Left kidney (tissue), 8 donors: ENCODE measurements at places on chromosomes 7 and 10. TPM values are rescaled to one million over a fixed set of nuclear protein-coding genes. Genes with fewer than 3 reads are reported as not detected.

- DNase-seq, result peak; percentile 3
These were observed 135.5 kb downstream of the ZNF22 start for GRCh38 chr10:45136256-45136655.

DNA sequence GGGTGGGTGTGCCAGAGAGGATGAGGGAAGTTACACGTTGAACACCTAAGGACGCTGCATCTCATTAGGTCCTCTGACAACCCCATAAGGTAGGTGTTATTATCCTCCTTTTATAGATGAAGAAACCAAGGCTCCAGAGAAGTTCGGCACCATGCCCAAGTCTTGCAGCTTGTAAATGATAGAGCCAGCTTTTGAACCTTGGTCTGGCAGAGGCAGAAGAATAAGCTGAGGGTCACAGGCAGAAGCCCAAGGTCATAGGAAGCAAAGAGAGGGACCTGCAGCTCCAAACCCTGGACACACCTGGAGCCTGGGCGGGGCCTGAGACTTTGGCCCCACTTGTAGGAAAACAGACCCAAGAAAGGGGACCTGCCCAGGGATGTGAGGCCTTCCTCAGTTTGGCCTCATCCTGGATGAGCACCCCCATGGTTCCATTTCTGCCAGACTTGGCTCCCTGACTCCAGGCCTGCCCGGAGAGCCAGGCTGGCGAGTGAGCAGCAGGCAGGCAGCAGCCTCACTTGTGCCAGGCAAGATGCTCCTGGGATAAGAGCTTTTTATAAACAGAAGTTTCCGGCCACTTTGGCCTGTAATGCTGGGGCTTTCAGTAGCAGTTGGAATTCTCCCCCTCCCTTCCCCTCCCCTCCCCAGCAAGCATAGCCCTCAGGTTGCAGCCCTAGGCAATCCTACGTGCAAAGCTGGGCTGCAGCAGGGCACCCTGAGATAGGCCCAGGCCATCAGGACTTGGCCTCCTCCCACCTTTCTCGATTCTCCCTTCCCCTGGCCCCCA lies 2.4 kb downstream of the KCNH2 start:
- DNase-seq, result no peak

- DNase-seq, result peak; percentile 49
These were observed 155.8 kb downstream of the CHN2 start for GRCh38 chr7:29350351-29350750.

DNA sequence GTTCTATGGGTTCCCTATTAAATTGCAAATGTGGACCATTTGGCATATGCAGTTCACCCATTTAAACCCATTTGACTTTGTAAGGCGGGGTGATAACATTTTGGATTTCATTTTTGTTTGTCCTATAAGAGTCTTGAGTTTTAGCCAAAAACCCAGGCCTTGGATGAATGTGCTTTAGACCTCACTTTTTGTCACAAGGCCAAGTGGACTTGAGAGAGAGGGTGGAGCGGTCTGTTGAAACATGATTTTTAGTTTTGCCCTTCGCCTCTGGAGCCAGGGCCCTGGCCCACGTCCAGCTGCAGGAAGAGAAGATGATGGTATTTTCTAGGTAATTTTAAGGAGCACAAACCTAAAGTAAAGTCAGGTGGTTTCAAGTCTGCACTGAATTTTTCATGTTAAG lies 260.1 kb downstream of the SLC25A13 start:
- DNase-seq, result peak; percentile 30

DNA sequence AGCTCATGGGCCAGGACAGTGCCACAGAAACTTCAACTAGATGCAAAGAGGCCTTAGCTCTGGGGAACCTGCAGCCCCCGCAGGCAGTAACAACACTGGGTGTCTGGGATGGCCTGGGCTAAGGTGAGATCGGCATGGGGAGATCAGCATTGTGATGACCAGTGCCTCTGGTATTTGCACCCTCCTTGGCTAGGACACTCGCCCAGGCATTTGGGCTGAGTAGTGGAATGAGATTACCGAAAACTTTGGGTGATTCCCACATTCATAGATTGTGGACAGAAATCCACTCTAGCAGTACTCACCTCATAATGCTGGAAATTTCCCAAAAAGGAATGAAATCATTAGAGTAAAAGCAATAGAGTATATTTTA lies 70.6 kb upstream of the ZMIZ2 start:
- no peak for DNase-seq

DNA sequence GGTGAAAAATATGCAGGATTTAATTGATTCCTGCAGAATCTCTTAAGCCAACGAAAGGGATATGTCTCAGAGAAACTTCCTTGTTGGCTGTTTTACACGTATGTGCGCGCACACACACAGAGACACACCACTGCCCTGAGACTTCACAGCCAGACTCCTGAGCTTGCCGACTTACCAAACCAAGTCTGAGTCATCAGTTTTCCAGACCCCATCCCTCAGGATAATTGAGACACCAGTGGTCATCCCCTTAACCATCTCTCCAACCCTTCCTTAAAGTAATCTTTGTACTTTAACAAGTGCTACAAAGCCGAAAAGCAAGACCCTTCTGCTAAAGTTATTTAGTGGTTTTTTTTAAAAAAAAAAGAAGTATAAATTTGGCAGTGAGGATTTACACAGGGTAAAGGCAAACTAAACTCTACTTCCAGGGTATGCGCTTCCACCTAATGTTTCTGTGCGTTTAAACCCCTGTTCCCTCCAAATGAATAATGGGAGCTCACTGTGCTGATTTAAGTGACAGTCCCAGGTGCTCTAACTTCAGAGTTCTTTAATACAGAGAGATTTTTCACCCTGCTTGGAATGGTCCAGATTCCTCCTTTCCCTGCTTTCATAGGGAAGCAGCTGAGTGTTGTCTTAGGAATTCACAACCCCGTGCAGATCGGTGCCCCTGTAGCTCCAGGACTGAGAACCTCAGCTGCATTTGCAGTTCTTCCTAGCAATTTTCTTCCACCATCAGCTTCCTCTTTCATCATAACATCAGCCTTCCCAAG lies 198.5 kb downstream of the INHBA start:
- DNase-seq, result no peak

GRCh38 chr10:68784476-68784875 lies 42.9 kb upstream of the STOX1 start:
- no peak for DNase-seq

- DNase-seq, result no peak
These were observed 53.8 kb downstream of the KDM7A start for GRCh38 chr7:140122965-140123364.

DNA sequence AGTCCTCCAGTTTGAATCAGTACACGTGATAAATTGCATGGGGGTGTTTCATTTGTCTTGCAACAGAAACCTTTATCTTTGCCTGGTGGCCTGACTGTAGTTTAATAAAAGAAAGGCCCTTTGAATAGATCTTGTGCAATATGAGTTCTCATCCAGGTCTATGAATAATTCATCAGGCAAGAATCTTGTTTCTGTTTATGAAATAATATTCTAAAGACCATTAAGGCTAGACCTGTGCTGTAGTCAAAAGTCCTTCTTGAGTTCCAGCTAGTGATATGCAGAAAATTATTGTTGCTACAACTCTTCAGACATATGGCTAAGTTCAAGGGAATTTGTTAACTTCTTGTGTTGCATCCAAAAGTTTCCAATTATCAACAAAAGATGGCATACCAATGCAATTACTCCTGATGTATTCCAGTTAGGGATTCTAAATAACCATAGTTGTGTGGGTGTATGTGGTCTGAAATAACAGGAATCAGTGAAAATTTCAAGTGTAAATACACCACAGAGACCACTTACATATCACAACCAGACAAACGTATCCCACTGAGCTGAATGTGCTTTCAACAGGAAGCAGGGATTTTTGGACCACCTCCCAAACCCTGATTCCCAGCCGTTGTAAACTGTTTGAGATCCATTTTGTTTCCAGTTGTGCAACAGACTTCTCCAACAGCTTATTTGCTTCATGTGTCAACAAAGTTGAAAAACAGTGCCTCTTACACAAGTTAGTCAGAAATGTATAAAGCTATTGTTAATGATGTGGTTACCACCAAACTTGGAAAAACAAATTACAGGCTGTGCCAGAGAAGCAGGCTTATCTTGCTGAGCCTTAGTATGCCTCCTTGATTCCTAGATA lies 54.7 kb upstream of the BICC1 start:
- DNase-seq, result no peak

DNA sequence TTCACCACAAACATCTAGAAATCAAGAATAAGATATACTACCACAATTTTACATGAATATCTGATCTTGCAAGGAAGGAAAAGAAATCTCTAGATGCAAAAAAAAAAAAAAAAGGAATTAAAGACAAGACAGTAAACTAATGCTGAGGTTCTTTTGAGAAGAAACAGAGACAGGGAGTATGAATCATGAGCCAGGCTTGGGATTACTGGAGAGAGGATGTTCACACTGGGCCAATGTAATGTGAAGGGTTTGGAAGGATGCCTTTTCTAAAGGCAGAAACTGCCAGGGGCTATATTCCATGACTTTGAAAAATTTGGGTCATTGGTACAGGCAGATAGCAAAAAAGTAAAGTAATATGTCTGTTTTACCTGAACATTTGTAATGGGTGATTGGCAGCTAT lies 573.0 kb upstream of the IGFBP3 start:
- DNase-seq, result no peak

DNA sequence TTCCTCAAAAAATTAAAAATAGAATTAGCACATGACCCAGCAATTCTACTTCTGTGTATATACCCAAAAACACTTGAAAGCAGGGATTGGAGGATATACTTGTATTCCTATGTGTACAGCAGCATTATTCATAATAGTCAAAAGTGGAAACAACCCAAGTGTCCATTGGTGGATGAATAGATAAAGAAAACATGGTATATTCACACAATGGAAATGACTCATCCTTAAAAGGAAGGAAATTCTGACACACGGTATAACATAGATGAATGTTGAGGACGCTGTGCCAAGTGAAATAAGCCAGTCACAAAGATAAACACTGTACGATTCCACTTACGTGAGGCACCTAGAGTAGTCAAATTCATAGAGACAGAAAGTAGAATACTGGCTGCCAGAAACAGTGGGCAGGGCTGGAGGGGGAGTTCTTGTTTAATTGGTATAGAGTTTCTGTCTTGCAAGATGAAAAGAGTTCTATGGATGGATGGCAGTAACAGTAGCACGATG lies 26.6 kb upstream of the KAT6B start:
- DNase-seq, result peak; percentile 34

DNA sequence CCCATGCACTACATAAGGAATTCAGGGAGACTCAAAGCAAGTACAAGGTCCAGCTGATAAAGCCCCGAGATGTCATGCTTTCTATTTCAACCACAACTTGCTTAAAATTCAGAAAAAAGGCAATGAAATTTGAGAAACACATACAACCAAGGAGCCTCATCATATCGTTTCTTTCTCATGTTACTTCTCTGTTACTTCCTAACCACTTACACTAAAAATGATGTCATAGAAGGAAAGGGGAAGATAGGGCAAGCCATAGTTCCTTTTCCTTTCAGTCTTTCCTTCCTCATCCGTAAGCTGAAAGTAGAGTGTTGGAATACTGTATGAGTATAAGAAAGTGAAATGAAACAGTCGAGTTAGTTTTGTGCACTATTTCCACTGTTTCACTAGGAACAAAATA lies 27.9 kb upstream of the CDK14 start:
- no peak for DNase-seq

DNA sequence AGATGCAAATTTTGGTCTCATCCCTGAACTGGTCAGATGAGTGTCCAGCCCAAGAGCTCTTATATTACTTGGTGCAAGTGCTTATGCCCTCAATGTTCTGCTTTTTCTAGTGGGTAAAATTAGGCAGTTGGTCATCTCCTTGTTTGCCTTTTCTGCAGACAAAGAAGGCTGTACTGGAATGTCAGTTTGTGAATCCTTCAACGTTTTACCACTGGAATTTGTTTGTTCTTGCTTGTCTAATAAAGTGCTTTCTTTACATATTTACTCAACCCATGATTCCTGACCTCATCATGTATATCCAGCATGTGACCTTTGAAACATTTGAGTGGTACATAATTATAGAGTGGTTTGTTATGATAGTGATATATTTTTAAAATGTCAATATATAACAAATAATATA lies 232.2 kb upstream of the TEX47 start:
- DNase-seq, result no peak

DNA sequence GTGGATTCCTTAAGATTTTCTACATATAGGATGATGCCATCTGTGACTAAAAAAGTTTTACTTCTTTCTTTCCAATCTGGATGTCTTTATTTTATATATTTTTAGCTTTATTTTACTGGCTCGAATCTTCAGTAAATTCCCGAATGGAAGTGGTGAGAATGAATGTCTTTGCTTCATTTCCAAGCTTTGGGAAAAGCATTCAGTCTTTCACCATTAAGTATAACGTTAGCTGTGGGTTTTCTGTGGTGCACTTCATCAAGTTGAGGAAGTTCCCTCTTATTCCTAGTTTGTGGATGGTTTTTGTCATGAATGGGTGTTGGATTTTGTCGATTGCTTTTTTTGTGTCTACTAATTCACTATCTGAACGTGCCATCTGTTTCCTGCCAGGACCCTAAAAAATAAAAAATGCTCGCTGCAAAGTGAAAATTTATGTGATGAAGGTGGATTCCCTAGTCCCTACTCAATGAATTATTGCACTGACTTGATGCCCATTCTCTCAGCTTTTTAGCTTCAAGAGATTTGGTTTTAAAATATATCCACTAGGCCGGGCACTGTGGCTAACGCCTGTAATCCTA lies 90.2 kb upstream of the CARD11 start:
- DNase-seq, result no peak

GRCh38 chr10:58299580-58299979 lies 30.6 kb downstream of the CISD1 start:
- peak; percentile 44 for DNase-seq

DNA sequence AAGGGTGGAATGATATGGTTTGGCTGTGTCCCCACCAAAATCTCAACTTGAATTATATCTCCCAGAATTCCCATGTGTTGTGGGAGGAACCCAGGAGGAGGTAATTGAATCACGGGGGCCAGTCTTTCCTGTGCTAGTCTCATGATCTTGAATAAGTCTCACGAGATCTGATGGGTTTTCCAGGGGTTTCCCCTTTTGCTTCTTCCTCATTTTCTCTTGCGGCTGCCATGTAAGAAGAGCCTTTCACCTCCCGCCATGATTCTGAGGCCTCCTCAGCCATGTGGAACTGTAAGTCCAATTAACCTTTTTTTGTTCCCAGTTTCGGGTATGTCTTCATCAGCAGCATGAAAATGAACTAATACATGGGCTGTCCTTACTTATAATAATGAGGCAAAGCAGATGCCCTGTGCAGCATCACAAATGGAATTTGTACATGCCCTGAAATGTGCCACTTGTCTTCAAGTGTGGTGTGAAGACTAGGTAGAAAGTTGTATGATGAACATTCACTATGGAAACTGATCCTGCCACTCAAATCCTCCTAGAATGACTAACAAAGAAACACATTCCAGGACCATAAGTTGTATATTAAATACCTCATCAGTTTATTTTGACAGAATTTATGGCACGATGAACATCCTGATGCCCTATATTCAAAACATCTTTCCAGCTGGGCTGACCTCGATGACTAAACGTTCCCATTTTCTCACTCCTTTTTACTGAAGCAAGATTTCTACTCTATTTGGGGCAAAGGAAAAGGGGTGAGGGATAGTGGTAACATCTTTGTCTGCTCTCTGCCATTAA lies 122.8 kb upstream of the CTTNBP2 start:
- DNase-seq, result no peak

The DNAAF5 gene
- 37.6 TPM for polyA plus RNA-seq

The ZNF804B gene
- 0.42 TPM for polyA plus RNA-seq

The AKR1C8 gene
- polyA plus RNA-seq, result 0.20 TPM

The FAM204A gene
- 88.1 TPM for polyA plus RNA-seq

The FAM25A gene
- polyA plus RNA-seq, result not detected

The OR2A7 gene
- polyA plus RNA-seq, result 9.4 TPM

The MMD2 gene
- not detected for polyA plus RNA-seq

The AGR2 gene
- polyA plus RNA-seq, result 60.8 TPM

The PAPOLB gene
- polyA plus RNA-seq, result 0.18 TPM

The VWA2 gene
- 2.3 TPM for polyA plus RNA-seq

The HOXA9 gene
- 124 TPM for polyA plus RNA-seq

The MSRB2 gene
- polyA plus RNA-seq, result 44.7 TPM

The PIK3CG gene
- 2.7 TPM for polyA plus RNA-seq

The AKR1E2 gene
- polyA plus RNA-seq, result 12.9 TPM

The PRLHR gene
- polyA plus RNA-seq, result not detected
